ENCODE measurements at places on chromosomes 11 and 22.

DNA sequence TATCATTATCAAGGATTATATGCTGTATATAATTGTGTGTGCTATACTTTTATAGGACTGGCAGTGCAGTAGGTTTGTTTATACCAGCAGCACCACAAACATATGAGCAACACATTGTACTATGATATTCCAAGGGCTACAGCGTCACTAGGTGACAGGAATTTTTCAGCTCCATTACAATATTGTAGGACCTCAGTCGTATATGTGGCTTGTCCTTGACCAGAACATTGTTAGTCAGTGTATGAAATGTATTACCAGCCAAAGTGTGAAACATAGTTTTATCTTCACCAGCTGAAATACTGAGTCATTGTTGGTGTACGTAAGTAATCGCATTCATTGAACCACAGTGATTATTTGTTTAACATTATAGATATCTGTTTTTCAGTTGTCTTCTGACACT, 20.4 kb downstream of the JHY start:
- H3K27ac ChIP-seq, result no peak overlapping the region
- no peaks in the 10 kb centered on the region for H3K27me3 ChIP-seq

DNA sequence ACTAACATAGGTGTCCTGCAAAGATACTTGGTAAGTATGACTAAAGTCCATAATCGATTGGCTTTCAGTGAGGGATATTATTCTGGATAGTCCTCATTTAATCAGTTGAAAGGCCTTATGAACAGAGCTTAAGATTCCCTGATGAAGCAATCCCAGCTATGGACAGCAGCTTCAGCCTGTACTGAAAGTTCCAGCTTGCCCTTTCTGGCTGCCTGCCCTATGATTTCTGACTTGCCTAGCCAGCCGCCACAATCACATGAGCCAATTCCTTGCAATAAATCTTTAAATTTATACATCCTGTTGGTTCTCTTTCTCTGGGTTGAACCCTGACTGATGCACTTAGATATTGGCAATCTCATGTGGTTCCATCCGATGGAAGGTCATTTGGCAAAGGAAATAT, 759.0 kb upstream of the API5 start:
- H3K36me3 ChIP-seq, result no peaks in the 10 kb centered on the region
- H3K4me3 ChIP-seq, result no peak overlapping the region
- H3K27me3 ChIP-seq, result no peaks in the 10 kb centered on the region
- no peak for DNase-seq
- H3K4me1 ChIP-seq, result no peaks in the 10 kb centered on the region

- H3K4me1 ChIP-seq, result peaks cover 54% of the 10 kb centered on the region
- peak overlapping the region; percentile 76 for H3K27ac ChIP-seq
- peak overlapping the region; percentile 74 for H3K4me3 ChIP-seq
- DNase-seq, result peak; percentile 48
These were observed 519 bp downstream of the ARRB1 start for GRCh38 chr11:75350743-75351540.

DNA sequence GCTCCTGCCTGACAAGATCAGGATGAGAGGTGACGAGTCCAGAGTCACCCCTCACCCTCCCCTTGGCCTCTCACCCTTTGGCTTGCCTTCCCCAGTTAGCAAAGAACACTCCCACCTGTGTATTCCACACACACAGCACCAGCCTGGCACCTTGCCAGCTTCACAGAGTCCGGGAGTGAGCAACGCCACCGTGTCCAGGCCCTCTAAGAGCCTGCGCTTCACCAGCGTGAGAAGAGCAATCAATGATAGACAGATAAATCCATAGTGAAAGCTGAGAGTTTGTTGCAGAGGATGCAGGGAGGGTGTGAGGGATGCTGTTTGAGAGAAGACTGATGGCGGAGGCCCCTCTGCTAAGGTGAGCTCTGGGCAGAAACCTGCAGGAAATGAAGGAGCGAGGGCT, 404.5 kb downstream of the LARGE1 start:
- no peak for DNase-seq
- H3K27me3 ChIP-seq, result no peaks in the 10 kb centered on the region
- H3K36me3 ChIP-seq, result no peaks in the 10 kb centered on the region

DNA sequence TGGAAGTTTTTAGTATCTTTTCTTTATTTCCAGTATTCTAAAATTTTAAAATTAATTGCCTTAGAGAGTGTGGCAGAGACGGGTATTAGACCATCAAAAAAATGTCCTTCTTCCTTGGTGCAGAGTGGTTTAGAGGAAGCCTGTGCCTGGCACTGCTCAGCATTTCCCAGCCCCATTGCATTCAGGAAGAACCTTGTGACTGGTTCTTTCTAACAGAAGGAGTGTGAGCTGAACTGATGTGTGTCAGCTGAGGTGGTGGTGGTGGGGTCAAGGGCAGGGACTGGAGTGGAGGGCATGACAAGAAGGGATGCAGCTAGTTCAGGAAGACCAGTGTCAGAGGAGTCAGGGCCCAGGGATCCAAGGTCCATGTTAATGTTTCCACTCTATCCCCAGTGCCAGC, 58.7 kb upstream of the FDX1 start:
- no peak for DNase-seq
- peaks cover 11% of the 10 kb centered on the region for H3K4me1 ChIP-seq
- peaks cover 2% of the 10 kb centered on the region for H3K36me3 ChIP-seq
- H3K27ac ChIP-seq, result no peak overlapping the region

- H3K4me1 ChIP-seq, result peaks cover 23% of the 10 kb centered on the region
- no peak overlapping the region for H3K27ac ChIP-seq
These were observed 13.6 kb downstream of the KCTD17 start for GRCh38 chr22:37065180-37065579.

GRCh38 chr22:22857607-22858558, 29.7 kb upstream of the IGLL5 start:
- H3K4me3 ChIP-seq, result no peak overlapping the region
- DNase-seq, result no peak
- no peaks in the 10 kb centered on the region for H3K4me1 ChIP-seq
- H3K27me3 ChIP-seq, result peaks cover 33% of the 10 kb centered on the region
- H3K27ac ChIP-seq, result no peak overlapping the region

DNA sequence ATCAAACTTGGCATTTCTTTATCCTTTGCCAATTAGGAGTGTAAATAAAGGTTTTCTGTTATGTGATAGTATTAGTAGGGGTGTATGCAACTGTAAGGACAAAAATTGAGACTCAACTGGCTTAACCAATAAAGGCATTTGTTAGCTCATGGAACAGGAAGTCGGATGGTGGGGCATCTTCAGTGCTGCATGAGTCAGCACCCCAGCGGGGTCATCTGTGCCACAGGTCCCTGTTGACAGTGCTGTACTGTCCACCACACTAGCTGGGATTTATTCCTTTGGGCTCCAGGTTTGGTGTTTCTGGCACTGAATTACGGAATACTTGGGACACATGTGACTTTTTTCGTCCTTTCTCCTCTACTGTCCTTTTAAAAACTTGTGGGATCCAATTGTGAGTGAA, 86.0 kb downstream of the PPP6R3 start:
- peaks cover 43% of the 10 kb centered on the region for H3K36me3 ChIP-seq
- no peaks in the 10 kb centered on the region for H3K27me3 ChIP-seq
- peaks cover 41% of the 10 kb centered on the region for H3K4me1 ChIP-seq
- DNase-seq, result no peak
- no peak overlapping the region for H3K4me3 ChIP-seq
